ENCODE measurements at places on chromosomes 7 and 10.
A peak's percentile ranks its signal among the peaks of the same experiment; 100 is the strongest.

DNA sequence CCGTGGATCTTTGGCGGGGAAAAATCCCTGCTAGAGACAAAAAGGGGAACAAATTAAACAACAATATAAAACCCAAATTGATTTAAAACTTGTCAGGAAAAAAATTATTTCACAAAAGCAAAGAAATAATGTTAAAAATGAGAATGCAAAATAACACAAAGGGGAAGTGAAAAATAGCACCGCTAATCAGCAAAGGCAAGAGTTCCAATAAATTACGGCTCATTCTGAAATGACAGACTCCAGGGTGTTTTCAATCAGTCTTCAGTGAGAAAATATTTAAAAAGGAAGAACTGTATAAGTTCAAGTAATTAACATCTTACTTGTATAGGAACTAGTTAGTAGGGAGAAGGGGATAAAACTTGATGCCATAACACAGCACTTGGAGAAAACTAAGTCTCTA, 336.8 kb downstream of the LRRTM3 start:
- DNase-seq, result no peak

DNA sequence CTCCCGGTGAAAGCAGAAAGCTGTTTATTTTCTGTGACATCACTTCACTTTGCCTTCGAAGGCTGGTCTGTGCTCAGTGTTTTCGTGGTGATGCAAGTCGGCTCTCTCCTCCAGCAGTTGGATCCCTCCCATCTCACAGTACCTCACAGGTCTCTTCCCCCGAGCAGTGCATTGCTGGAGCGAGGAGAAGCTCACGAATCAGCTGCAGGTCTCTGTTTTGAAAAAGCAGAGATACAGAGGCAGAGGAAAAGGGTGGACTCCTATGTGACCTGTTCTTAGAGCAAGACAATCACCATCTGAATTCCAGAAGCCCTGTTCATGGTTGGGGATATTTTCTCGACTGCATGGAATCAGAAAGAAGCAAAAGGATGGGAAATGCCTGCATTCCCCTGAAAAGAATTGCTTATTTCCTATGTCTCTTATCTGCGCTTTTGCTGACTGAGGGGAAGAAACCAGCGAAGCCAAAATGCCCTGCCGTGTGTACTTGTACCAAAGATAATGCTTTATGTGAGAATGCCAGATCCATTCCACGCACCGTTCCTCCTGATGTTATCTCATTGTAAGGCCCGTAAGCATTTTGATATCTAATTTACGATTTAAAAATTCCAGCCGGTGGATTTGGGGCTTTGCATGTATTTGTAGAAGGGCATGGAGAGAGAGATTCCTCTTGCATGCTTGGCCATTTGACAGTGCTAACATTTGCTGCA, at the start of gene LGI1:
TSS of gene LGI1 (plus strand) at position 136 of the 707 bp plus-strand sequence. CDS start at position 345, 209 bp downstream.
- DNase-seq, result no peak

DNA sequence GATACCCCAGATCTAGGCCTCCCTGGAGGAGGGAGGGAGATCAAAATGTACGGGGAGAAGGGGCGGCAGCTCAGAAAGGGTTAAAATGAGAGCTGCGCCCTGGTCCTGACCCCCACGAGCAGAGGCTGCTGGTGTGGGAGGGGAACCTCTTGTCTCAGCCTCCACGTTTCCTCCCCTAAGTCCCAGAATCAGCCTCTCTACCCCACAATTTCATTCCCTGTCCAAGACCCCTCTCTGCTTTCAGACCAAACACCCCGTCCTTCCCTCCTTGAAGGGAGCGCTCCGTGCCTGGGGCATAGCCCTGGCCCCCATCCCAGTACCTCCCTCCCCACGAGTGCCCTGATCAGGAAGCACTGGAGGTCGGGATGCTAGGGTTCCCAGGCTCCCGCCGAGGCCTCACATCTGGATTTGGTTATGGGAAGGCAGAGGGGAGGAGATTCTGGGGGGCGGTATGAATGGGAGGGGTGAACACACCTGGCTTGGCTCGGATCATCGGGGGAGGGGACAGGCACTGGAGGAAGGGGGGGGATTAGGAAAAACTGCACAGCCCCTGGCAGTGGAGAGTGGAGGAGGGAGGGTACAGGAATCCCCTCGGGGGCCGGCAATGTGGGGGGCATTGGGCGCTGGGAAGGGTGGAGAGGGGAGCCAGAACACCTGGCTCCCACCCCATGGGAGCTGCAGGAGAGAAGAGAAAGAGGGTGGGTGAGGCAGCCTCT, 2.7 kb downstream of the EPHB4 start:
- DNase-seq, result peak; percentile 34

DNA sequence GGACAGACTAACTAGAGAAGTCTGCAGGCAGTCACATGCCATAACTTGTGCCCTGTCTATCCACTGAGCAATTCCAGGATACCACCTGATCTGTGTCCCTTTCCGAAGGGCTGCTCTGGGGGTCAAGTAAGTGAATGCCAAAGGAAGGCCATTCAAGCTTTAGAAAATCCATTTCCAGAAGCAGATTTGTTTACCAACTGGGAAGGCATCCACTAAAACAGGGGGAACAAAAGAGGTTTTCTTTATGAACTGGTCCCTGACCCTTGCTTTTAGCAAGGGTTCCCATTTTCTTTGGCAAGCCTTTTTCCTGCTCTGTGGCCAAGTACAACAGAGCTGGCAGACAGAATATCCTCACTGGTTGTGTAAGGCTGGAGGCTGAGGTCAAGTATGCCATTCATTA, 36.5 kb downstream of the ITPRID1 start:
- DNase-seq, result peak; percentile 39

DNA sequence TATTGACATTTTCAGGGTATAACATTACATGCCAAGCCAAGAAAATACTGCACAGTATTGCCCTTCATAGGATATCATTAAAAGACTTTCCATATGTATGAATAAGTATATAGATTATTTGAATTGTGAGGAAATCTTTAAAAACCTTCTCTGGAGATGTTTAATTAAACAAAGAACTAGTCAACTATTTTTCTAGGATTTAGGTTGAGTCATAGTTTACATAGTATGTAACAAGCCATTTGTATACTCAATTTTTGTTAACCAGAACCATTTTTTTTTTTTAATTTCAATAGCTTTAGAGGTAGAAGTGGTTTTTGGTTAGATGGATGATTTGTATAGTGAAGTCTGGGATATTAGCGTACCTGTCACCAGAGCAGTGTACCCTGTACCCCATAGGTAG, 151.2 kb upstream of the ASAH2 start:
- no peak for DNase-seq

GRCh38 chr7:37390114-37390513, 58.5 kb downstream of the ELMO1 start:
- no peak for DNase-seq

GRCh38 chr7:23450518-23450917, 19.8 kb downstream of the IGF2BP3 start:
- DNase-seq, result no peak

- no peak for DNase-seq
Observed at GRCh38 chr7:137974766-137975165, 27.1 kb downstream of the CREB3L2 start.

GRCh38 chr7:102152672-102153598, 133.7 kb upstream of the SH2B2 start:
- DNase-seq, result peak; percentile 59

DNA sequence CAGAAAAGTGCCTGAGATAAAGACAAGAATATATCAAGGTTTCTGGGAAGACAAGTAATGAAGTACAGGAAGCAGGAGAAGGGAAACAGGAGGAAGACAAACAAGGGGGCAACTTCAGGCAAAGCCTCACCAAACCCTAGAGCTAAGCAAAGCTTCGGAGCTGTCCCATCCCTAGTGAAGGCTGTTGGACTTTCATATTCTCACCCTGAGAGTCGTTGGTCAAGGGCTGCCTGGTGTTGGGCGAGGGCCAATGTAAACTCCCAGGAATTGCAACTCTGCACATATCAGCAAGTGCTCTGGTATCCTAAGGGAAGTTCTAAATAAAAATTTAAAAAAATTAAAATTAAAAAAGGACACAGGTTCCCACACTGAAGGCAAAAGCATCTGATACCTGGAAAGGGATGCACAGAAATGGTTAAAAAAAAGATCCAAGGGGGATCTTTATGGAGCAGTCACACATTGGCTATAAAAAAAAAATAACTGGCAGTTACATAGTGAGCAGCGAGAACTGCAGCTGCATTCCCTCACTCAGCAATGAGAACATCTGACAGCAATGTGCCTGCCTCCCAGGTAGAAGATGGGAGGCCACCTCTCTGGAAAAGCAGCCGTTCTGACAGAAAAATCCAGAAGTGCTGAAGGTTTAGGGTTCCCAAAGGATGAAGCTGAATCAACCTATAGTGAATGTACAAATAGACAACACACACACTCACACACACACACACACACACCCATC, 304.7 kb downstream of the WDR11 start:
- no peak for DNase-seq

- DNase-seq, result no peak
Observed at GRCh38 chr10:132605390-132605789, 67.8 kb downstream of the INPP5A start.

DNA sequence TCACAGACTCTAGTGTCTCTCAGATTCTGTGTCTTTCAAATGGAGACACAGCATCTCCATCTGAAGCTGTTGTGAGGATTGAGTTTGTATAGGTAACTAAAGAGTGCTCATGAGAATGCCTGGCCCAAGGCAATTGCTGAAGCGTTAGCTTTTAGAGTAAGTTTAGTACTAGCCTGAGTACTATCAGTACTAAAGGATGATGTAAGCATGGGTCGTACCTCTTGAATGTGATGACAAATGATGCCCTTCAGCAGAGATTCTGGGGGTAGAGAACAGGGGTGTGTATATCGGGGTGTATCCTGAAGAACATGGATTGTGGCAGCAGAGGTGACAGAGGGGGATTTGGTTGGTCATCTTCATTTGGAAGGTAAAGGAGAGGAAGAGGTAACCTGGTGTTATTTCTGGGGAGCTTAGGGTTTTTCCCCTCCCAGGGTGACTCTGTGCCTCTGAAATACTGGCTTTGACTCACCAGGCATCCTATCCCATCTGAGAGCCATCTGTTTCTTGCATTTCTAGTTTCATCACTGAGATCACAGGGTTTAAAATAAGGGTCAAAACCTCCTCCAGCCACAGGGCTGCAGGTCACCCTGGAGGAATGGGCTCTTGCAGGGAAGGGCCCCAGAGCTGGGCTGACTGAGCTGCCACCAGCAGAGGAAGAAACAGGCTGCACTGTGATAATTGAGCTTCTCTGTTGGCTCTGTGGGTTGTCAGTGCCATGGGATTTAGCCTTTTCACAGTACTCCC, 756.0 kb downstream of the KCNMA1 start:
- no peak for DNase-seq
